ENCODE measurements at places on chromosomes 7 and 10.

DNA sequence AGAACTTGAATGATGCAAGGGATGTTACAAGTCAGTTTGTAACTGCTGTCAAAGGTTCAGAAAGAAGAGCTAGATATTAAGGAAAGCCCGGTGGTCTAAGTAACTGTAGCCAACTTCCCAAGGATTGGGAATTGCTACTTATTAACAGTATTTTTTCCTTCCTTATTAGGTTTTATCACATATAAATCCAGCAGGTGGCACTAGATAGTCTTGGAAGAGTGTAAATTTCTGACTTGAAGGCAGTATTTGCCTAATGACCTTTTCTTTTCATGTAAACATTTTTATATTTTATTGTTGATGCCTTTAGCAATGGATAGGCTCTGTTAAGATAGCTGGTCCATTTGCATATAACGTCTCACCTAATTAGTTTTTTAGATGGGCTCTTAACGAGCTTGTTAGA lies 51.2 kb downstream of the ANLN start:
- DNase-seq: no peak

DNA sequence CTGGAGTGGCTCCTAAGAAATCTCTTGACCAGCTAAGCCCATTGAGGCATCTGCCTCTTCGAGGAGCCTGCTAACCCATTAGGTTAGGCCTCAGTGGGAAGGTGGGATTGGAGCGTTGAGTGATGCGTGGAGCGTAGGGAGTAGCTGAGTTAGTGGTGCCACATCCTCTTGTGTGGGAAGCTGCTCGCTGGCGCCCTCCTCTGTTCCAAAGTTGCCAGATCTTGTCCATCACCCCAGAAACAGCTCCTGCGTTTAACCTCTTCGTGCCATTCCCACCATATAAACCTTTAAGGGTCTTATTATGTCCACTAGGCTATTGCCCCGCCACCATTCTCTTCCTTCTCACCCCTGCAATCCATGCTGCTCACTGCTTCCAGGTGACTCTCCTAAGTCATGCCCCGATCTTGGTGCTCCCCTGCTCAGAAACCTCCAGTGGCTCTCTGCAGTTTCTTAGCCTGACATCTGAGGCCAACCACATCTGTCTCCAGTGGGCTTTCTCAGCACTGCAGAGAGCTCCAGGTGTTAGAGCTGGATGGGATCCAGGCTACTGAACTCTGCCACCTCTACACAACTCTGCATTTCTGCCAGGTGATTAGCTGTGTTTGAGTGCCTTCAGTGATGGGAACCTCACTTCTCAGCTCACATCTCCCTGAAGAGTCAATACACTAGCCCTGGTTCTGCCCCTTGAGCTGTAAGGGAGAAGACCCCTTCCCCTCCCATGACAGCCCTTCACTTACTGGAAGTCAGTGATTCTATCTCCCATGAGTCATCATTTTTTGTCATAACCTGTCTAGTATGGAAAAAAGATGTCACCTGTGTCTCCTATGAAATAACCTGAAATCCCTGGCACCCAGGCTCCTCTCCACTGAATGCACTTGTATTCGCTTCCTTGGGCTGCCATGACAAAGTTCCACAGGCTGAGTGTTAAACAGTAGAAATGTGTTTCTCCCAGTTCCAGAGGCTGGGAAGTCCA lies 65.0 kb upstream of the FGFR2 start:
- no peak for DNase-seq

DNA sequence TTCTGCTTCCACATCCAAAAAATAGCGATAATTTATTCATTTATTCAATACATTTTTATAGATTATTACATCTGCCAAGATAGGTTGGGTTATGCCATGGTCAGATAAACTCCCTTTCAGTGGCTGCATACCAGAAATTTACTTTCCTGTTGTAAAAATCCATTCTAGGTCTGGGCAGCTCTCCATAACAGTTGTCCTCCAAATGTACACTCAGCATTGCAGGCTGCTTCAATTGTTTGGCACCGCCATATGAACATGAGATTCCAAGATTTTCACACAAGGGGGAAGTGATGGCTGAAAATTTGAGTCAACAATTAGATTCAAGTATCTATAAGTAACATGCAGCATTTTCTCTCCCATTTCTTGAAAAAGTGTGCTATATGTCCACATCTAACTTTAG lies 568.7 kb downstream of the ETV1 start:
- DNase-seq: no peak

DNA sequence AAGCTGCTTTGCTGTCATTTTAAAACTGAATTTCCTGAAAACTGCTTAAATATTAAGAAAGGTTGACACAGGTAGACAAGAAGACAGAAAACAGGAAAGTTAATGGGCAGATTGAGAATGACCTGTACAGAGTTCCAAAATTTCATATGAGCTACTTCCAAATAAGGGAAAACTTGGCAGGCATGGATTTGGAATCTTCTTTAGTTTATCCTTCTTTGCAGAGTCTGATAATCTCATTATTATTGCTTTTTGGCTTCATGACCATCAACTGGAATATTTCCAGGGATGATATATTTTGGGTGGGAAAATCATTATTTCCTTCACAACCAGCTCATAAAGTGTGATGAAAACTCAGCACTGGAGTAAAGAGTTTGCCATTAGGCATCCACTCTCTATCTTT lies 346.5 kb upstream of the NPVF start:
- DNase-seq: no peak

DNA sequence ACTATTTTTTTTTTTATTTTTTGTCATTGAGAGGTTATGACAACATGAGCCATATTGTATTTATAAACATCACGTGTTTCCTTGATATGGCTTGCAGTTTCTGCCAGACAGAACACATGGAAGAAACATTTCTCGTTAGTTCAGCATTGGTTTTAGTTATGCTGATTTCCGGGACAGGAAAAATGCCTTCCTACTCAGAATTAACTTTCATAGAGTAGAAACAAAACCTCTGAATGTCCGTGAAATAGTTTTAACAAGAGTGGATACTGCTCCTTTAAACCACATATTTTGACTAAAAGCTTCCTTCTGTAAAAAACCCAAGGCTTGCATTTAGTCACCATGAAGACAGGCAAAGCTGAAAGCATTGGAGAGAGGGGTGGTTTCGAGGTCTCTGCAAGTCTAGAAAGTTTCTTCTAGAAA lies 240.4 kb downstream of the KIAA1217 start:
- DNase-seq: no peak

DNA sequence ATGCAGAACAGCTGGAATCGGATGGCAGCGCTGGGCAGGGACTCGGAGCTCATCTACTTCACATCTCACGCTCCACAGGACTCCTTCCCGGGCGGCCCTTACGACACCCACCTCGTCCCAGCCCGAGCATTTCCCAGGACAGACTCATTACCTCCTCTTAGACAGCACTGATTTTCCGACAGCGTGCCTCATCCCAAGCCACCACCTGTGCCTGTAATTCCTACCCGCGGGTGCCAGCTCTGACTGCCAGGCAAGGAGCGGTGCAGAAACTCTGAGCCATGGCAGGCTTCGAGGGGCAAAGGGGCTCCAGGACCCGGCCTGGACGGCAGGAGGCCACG lies 25.6 kb downstream of the GPER1 start:
- DNase-seq: no peak
